Mammary microvascular endothelial cell (primary cell): ENCODE measurements at places on chromosomes 5 and 9. TPM values are rescaled to one million over a fixed set of nuclear protein-coding genes. Genes with fewer than 3 reads are reported as not detected.

The OR1J2 gene
- not detected in 2 replicates for total RNA-seq

The DNAJC21 gene
- 20.7 and 26.0 TPM in 2 replicates for total RNA-seq

The SPINK1 gene
- not detected in 2 replicates for total RNA-seq

The UBE2QL1 gene
- not detected in 2 replicates for total RNA-seq

The CEP120 gene
- total RNA-seq: 10.4 and 11.5 TPM in 2 replicates

The SMC5 gene
- total RNA-seq: 13.8 and 14.3 TPM in 2 replicates

The SMU1 gene
- 17.9 and 18.7 TPM in 2 replicates for total RNA-seq

The RNF224 gene
- not detected in 2 replicates for total RNA-seq
